ENCODE measurements at places on chromosomes 3 and 15.

GRCh38 chr3:194505791-194506415, 19.1 kb upstream of the ATP13A3 start:
- H3K4me1 ChIP-seq, result no peaks in the 10 kb centered on the region
- H3K36me3 ChIP-seq, result peaks cover 2% of the 10 kb centered on the region
- DNase-seq, result no peak
- no peak overlapping the region for H3K27ac ChIP-seq
- no peak overlapping the region for H3K4me3 ChIP-seq

- H3K4me1 ChIP-seq, result no peaks in the 10 kb centered on the region
- no peak overlapping the region for H3K27ac ChIP-seq
- DNase-seq, result no peak
Measured at GRCh38 chr3:155512867-155513261, 219.4 kb upstream of the STRIT1 start.

- H3K36me3 ChIP-seq, result no peaks in the 10 kb centered on the region
- H3K27ac ChIP-seq, result no peak overlapping the region
- no peak overlapping the region for H3K4me3 ChIP-seq
- no peak for DNase-seq
- H3K27me3 ChIP-seq, result peaks cover 59% of the 10 kb centered on the region
Measured at GRCh38 chr15:68567345-68567744, 11.4 kb upstream of the CORO2B start.

- no peak overlapping the region for H3K27ac ChIP-seq
- no peaks in the 10 kb centered on the region for H3K4me1 ChIP-seq
- no peaks in the 10 kb centered on the region for H3K27me3 ChIP-seq
Measured at GRCh38 chr3:44923632-44924456, 49.4 kb downstream of the TGM4 start.
